ENCODE measurements at places on chromosomes 11 and 22.
A peak's percentile ranks its signal among the peaks of the same experiment; 100 is the strongest.

- no peak for DNase-seq
Measured at GRCh38 chr11:40647295-40647694, 812.2 kb downstream of the LRRC4C start.

GRCh38 chr11:73318501-73319011 lies 10.5 kb downstream of the ARHGEF17 start:
- DNase-seq: peak; percentile 46

DNA sequence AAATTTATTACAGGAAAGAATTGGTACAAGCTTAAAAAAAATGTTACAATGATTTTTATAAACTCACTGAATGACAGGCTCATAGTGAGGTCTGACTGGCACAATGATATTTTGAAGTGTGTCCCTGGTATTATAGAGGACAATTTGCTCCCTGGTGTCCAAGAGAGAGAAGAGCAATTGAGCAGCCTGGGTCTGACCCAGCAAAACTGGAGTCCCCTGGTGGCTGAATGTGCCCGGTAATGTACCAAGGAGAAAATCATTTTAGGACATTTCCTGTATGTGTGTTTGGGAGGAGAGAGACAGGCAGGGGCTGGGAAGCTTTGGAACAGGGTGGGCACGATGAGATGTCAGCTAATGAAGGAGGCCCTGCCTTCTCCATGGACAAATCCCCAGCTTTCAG lies 125.3 kb downstream of the APOL5 start:
- DNase-seq: no peak

GRCh38 chr11:2092956-2093412 lies 46.2 kb downstream of the IGF2 start:
- DNase-seq: peak; percentile 86

DNA sequence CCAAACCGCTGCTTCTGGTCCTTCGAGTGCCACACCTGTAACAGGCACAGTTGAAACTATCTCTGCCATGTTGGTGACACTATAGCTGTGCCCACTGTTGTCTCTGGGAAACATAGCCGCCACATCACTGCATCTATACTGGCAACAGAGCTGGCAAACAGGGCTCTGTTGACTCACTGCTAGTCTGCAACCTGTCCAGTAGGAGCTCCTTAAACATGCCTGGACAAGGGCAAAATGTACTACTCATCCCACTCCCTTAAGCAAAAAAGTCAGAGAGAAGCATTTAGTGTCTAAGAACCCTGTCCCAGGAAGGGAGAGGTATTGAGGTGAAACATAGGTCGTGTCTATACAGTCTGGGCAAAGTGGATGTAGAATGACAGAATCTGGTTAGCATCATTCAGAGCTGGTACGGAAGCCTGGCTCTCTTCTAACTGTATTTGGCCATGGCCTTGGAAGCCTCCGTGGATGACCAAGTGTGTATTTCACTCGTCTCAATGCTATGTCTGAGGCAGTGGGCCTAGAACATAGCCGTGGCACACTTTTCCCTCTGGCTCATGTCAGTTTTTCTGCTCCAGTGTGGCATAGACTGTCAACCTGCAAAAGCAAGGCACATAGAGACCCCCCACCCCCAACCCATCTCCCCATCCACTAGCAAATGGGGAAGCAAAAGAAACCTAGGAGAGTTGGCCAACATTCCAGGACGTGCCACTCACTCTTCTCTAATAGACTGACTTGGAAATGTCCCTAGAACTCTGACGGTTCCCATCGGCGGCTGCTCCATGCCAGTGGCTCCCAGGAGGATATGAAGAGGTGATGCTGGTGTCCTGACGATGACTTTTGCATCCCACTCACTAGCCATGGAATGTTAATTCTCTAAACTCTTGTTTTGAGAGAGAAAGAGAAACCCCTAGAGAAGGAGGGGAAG lies 21.4 kb upstream of the PISD start:
- no peak for DNase-seq

DNA sequence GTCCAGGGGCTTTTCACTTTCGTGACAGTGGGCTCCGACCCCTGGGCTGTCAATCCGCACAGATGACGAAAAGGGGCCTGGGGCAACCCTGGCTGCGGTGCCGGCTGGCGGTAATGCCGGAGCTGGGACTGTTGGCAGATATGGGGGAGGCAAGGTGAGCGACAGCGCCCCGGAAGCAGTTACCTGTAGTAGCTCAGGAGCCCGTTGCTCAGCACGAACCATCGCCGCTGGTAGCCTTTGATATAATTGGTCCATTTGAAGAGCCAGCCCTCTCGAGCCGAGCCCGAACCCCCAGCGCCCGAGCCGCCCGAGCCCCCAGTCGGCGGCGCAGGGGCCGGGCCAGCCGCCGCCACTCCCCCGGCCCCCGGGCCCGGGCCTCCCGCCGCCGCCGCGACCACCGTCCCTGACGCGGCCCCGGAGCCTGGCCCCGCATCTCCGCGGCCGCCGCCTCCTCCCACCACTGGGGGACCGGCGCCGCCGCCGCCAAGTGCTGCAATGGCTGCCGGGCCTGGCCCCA lies 396 bp downstream of the OSBP start:
- DNase-seq: no peak

GRCh38 chr11:123214940-123215339 lies 19.9 kb upstream of the CLMP start:
- DNase-seq: no peak

- DNase-seq: no peak
Measured at GRCh38 chr11:116336540-116336939, 436.2 kb downstream of the BUD13 start.

- no peak for DNase-seq
Measured at GRCh38 chr11:120185706-120186455, 25.0 kb upstream of the OAF start.

GRCh38 chr22:44869196-44869595 lies 116.8 kb downstream of the ARHGAP8 start:
- DNase-seq: no peak
